ENCODE measurements at places on chromosomes 5 and 9.

GRCh38 chr5:116970318-116970717 is 395.7 kb upstream of the SEMA6A start:
- DNase-seq: peak; percentile 24

DNA sequence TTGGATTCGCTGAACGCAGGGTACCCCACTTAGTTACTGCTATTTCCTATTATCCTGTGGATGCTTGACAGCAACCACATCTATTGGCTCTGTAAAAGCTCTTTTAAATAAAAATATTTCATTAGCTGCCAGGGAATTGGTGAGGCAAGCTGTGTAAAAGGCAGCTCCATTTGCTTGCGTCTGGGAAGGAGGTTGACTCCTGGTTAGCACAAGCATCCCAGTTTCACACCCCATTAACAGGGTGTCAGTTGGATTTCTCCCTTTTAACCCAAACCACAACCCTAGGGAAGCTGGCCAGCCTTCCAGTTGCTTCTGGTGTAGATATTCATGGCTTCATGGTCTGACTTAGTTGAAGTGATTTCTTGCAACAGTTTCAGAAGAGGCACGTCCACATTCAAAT is 151.0 kb downstream of the GPBP1 start:
- DNase-seq: no peak

GRCh38 chr5:96434201-96434645 is 1.2 kb upstream of the PCSK1 start:
- peak; percentile 78 for DNase-seq

- DNase-seq: no peak
Observed at GRCh38 chr5:137034764-137035479, 464.2 kb downstream of the SPOCK1 start.

- no peak for DNase-seq
Observed at GRCh38 chr9:37262410-37262809, 142.0 kb downstream of the ZCCHC7 start.

DNA sequence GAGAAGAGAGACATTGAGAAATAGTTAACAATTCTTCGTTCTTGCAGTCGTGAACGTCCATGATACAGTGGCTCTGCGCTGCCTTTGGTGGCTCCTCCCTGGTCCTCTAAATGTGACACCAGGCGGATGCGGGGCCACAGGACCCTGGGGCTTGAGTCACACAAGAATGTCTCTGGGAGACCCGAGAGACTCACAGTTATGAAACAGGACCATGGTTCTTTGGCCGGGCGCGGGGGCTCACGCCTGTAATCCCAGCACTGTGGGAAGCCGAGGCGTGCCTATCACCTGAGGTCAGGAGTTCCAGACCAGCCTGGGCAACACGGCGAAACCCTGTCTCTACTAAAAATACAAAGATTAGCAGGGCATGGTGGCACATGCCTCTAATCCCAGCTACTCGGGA is 767 bp upstream of the ZDHHC11 start:
- no peak for DNase-seq

DNA sequence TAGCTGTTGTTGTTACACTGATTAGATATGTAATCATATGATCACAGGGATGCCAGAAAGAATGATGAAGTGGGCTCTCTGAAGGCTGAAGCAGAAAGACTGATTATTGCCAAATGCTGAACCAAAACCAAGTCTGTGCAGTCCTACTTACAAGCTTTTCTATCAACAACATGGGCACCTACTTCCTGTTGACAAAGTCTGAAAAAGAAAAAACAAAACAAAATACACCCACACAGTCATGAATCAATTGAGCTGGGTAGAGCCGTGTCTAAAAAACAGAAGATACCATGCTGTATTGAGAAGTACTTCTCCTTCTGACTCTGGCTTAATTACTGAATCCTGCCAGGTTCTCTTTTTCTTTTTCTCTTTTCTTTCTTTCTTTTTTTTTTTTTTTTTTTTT is 363.4 kb downstream of the RAB3C start:
- no peak for DNase-seq

DNA sequence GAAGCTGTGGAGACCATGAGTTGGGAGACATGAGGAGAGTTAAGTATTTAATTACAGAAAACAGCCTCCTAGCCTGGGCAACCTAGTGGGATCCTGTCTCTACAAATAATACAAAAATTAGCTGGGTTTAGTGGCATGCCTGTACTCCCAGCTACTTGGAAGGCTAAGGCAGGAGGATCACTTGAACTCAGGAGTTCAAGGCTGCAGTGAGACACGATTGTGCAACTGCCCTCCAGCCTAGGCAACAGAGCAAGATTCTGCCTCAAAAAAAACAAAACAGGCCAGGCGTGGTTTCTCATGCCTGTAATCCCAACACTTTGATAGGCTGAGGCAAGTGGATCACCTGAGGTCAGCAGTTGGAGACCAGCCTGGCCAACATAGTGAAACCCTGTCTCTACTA is 52.6 kb downstream of the AQP7 start:
- DNase-seq: no peak

- no peak for DNase-seq
Observed at GRCh38 chr5:12522116-12522515, 617.9 kb upstream of the CTNND2 start.

DNA sequence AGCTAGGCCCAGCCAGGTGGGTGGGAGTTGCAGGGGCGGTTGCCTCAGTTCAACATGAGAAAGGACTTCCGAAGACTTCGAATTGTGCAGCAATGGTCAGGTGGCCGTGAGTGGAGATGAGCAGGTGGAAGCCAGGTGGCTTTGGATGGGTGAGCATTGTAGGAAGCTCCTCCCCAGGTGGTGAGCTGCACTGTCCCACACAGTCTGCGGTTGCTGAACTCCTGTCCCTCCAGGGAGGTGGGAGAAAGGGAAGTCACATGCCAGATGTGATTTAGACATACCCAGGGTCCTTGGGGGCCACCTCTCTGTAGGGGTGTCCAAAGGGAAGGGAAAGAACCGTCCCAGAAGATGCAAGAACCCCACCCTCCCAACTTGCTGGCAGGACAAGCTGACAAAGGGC is 30.4 kb downstream of the COL15A1 start:
- no peak for DNase-seq

Data from retina (tissue), 1 donor.